ENCODE measurements at places on chromosomes 3 and 15. TPM values are rescaled to one million over a fixed set of nuclear protein-coding genes. Genes with fewer than 3 reads are reported as not detected.

Gene CNTN4
- total RNA-seq, result not detected

- no peak overlapping the region for H3K27ac ChIP-seq
- H3K36me3 ChIP-seq, result no peaks in the 10 kb centered on the region
- H3K4me3 ChIP-seq, result no peak overlapping the region
- H3K27me3 ChIP-seq, result no peaks in the 10 kb centered on the region
These were observed 91.2 kb downstream of the DUT start for GRCh38 chr15:48422401-48422800.

- no peak overlapping the region for H3K27ac ChIP-seq
- no peaks in the 10 kb centered on the region for H3K4me1 ChIP-seq
- no peak for DNase-seq
- no peaks in the 10 kb centered on the region for H3K36me3 ChIP-seq
- H3K27me3 ChIP-seq, result no peaks in the 10 kb centered on the region
- H3K4me3 ChIP-seq, result no peak overlapping the region
These were observed 52.2 kb upstream of the ACTC1 start for GRCh38 chr15:34847598-34847997.

- DNase-seq, result no peak
- no peaks in the 10 kb centered on the region for H3K36me3 ChIP-seq
- no peak overlapping the region for H3K4me3 ChIP-seq
- peaks cover 13% of the 10 kb centered on the region for H3K4me1 ChIP-seq
- no peaks in the 10 kb centered on the region for H3K27me3 ChIP-seq
These were observed 19.9 kb upstream of the EBLN2 start for GRCh38 chr3:73041537-73041936.

Gene LARP6
- 166 TPM for total RNA-seq

- H3K27me3 ChIP-seq, result no peaks in the 10 kb centered on the region
- DNase-seq, result peak; percentile 92
- H3K27ac ChIP-seq, result no peak overlapping the region
- H3K4me1 ChIP-seq, result peaks cover 13% of the 10 kb centered on the region
- no peak overlapping the region for H3K4me3 ChIP-seq
These were observed 15.6 kb downstream of the TMEM158 start for GRCh38 chr3:45210308-45211041.

- DNase-seq, result no peak
- H3K36me3 ChIP-seq, result no peaks in the 10 kb centered on the region
- no peak overlapping the region for H3K27ac ChIP-seq
These were observed 157.8 kb downstream of the PDCD6IP start for GRCh38 chr3:33956206-33956605.

DNA sequence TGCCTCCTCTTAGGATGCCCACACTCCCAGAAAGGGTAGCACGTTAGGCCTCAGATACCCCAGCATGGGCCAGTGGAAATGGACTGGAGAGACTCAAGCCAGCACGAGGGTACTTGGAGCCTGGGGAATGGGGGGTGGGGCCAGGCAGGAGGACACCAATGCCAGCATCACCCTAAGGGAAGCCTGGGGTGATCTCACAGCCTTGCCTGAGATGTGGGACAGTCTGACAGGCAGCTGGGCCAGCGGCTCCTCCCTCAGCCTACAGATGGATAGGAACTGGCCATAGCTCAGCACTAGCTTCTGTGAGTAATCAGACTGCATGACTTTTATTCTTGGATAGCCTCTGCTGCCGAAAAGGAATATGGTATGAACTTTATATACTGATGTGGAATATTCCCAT, 59.6 kb upstream of the MRPS22 start:
- DNase-seq, result no peak
- H3K36me3 ChIP-seq, result no peaks in the 10 kb centered on the region
- H3K27me3 ChIP-seq, result no peaks in the 10 kb centered on the region
- no peaks in the 10 kb centered on the region for H3K4me1 ChIP-seq
- H3K27ac ChIP-seq, result no peak overlapping the region
- no peak overlapping the region for H3K4me3 ChIP-seq

Gene TM4SF4
- 0.23 TPM for total RNA-seq

DNA sequence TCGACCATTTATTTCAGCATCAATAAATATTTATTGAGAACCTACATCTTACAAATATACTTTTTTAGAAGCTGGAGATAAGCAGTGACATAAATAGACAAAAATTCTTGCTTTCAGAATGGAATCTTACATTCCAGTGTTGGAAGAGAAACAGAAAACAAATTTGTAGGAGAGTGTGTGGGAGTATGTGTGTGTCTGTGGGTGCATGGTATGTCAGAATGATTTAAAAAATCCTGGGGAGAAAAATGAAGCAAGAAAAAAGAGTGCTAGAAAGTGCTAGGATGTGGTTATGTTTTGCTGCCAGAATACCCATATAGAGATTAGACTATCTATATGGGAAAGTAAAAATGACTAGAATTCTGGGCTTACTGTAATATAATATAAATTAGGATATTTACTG, 561.7 kb upstream of the SGO1 start:
- H3K4me3 ChIP-seq, result no peak overlapping the region
- H3K27me3 ChIP-seq, result no peaks in the 10 kb centered on the region
- no peak overlapping the region for H3K27ac ChIP-seq
- no peak for DNase-seq
- H3K36me3 ChIP-seq, result no peaks in the 10 kb centered on the region

Gene CCDC9B
- 56.1 TPM for total RNA-seq

Gene ZNF80
- total RNA-seq, result not detected
